NB4 (cell line): ENCODE measurements at places on chromosomes 7 and 10.

DNA sequence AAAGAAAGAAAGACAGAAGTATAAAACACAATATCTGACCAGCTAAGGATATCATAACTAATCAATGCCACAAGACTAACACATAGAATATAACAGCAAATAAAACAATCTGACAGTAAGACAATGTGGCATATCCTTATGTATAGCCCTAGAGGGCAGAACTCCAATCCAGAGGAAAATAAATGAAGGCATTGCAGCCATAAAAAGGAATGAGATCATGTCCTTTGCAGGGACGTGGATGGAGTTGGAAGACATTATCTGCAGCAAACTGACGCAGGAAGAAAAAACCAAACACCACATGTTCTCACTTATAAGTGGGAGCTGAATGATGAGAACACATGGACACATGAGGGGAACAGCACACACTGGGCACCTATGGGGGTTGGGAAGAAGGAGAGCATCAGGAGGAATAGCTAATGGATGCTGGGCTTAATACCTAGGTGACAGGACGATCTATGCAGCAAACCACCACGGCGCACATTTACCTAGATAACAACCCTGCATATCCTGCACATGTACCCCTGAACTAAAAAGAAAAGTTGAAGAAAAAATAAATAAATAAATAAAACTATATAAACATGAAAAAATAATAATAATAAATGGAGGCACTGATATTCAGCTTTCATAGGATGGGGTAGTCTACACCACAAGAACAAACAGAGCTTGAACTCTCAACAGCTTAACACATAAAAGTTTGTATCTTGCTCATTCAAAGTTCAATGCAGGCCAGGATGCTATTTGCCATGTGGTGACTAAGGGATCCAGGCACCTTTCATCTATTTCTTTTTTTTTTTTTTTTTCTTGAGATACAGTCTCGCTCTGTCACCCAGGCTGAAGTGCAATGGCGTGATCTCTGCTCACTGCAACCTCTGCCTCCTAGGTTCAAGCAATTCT is 66.1 kb upstream of the KAT6B start:
- no peak for DNase-seq

DNA sequence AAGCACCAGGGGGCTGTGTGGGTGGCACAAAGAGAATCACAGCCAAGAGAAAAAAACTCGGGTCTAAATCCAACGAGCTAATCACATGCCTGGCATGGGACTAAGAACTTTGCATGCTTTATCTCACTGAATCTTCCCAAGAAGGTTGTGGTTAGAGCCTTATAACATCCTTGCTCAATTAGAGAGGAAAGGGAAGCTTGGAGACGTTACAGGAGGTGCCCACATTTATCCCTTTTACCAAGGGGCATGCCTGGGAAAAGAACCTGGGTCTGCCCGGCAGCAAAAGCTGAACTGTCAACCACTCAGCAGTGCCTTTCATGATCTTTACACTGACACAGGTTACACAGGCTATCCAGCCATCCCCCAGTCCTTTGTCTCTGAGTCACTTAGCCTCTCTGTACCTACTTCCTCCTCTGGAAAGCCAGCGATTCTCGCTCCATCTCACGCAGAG is 190.1 kb downstream of the PRPF18 start:
- DNase-seq = peak; percentile 25

DNA sequence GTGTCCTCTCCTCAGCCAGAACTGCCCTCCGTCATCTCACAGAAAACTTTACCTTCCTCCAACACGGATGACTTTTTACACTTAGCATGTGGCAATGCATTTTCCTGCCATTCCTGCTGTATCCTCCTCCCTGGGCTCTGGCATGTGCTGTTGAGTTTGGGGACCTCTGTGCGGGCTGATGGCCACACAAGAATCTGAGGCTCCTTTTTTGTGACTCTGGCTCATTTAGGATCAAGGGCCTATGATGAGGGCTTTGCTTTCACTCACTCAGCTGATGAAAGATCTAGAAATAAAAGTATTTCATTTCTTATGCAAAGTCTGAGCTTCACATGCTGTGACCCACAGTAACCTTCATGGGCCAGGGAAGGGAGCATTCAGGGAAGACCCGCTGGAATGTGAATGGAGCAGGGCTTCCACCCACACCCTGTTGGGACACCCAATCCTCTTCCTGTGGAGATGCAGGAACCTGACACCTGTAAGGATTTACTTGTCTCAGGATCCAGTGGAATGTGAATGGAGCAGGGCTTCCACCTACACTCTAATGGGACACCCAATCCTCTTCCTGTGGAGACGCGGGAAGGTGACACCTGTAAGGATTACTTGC is 500.3 kb upstream of the MKI67 start:
- DNase-seq = no peak

- DNase-seq = no peak
Observed at GRCh38 chr10:23886355-23886754, 322.6 kb upstream of the KIAA1217 start.

DNA sequence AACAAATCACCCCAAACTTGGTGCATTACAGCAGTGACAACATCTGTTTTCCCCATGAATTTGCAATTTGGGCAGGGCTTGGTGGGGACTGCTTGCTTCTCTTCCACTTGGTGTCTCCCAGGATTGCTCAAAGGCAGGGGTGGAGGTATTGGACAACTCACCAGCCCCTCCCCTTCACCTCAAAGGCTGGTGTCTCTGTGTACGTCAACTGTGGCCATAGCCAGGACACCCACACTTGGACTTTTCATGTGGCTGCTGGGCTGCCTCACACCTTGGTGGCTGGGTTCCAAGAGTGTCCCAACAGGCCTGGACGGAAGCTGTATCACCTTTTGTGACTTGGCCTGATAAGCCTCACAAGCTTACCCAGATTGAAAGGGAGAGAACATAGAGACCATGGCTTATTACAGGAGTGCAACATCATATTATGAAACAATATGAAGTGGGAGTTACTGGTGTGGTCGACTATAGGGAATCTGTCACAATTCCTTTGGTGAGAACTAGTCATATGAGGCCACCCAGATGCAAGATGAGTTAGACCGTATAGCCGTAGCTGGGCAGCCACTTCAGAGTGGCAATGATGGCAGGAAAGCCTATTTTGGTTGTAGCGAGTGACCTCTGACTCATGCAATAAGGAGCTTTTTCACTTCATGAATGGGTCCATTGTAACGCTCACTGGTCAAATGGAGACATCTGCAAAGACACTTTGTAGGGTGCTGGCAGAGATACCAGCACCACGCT is 187.6 kb upstream of the ITGB1 start:
- DNase-seq = no peak

GRCh38 chr7:18647582-18647981 is 152.0 kb downstream of the HDAC9 start:
- DNase-seq = peak; percentile 31

DNA sequence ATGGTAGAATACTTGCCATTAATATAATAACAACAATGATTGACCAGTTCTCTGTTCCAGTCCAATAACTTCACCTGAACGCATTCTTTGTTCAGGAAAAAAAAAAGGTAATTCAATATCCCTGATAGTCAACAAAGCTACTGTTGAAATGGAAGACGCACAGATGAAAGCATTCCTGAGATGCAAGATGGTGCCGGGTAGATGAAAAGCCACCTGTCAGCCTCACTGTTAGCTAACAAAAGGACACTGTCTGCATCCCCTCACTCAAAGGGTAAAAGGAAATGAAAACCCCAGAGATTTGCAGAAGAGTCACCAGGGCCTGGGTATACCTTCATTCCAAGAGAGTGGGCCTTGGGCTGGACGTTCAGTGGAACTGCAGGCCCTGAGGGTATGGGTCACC is 357.4 kb downstream of the PLXNA4 start:
- DNase-seq = no peak

DNA sequence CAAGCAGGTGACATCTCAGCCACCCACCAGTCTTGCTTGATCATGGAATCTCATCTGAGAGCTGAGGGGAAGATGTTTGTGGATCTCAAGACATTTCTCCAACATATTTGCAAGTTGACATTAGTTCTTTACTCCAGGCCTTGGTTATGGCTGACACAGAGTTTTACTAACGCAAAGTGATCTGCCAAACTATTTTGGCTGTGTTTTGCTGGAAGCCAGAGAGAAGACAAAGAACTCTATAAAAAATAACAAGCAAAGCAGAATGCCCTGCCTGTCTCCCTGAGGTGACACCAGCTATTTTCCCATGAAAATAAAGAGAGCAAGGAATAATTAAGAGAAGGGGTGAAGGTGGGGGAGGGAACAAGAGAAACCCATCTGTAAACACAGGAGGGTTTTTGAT is 286.4 kb downstream of the WDR11 start:
- DNase-seq = no peak

DNA sequence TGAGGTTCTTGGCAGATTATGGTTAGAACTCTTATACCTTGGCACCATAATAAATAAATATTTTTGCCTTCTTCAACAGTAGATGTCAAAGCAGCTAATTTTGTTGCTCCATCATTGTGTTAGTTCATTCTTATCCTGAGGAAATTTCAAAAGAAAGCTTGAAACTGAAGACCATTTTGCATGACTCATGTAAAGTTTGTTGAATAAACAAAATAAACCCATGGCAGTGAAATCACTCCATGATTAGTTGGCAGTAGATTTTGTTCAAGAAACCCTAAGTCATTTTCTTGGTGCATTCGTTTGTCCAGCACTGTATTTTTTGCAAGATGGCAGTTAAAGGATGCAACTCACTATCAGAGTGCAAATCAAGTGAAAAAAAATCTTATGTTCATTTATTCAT is 91.6 kb downstream of the HECW1 start:
- no peak for DNase-seq

DNA sequence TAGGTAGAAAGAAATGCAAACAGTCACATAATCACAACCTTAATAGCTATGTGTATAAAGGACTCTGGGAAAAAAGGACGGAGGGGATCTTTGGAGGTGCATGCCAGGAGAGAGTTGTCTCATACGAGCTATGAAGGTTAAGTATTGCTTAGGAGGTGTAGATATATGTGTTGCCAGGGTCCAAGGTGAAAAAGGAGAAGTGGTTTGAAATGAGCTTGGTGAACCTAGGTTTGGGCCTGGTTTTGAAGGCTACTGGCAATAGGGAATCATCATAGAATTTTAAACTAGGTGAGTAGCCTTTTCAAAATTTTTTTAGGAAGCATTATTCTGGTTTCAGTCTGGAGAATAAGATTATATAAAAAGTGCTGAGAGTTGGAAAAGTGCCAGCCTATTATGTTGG is 336.8 kb downstream of the AUTS2 start:
- DNase-seq = peak; percentile 19

DNA sequence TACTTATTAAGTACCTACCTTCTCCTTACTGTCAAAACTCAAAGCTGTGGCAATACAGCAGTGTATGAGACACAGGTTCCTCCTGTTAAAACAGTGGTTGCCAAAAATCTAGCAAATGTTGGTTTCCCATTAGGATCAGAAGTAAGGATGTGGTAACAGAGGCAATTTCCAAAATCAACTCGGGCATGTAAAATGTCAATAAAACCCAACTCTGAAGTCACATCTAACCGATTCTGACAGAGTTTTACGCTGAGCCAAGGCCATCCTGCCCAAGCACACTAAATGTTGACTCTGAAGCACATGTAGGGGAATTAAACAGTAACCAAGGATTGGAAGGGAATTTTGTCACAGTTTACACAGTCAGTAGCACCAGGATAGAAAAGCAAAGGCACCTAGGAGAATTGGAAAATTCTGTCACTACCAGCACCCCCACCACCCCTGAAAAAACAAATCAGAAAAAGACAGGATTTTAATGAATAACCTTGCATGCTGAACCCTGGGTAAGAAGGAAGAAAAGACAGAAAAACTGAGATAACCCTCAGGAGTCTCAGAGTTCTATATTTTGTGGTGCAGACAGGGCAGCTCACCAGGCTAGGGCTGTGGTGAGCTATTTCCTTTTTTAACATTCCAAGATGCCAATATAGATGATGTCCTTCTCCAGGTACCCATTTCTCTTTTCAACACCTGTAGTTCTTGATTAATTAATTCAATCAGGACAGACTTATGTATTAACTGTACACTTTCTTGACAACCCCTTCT is 119.5 kb downstream of the DOCK4 start:
- DNase-seq = no peak

GRCh38 chr10:32077896-32078485 is 21.8 kb upstream of the KIF5B start:
- DNase-seq = no peak

- DNase-seq = no peak
Observed at GRCh38 chr7:47951374-47951773, 3.1 kb upstream of the PKD1L1 start.

GRCh38 chr10:96794836-96795733 is 37.0 kb upstream of the LCOR start:
- peak; percentile 20 for DNase-seq

DNA sequence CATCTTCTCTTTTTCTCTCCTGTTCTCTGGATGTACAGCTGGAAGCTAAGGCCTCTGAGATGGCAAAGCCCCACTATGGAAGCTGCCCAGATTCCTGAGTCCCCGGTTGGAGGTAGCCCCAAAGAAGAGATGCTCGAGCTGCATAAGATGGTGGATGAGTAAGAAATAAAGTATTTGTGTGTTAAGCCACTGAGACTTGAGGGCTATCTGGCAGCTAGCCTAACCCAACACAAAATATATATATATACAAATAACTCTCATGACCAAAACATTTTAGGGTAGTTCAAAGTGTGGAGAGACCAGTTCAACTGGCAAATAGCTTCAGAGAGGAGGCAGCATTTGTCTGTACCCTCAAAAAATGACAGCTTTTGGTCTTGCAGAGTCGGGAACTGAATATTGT is 72.4 kb upstream of the PDE1C start:
- no peak for DNase-seq

DNA sequence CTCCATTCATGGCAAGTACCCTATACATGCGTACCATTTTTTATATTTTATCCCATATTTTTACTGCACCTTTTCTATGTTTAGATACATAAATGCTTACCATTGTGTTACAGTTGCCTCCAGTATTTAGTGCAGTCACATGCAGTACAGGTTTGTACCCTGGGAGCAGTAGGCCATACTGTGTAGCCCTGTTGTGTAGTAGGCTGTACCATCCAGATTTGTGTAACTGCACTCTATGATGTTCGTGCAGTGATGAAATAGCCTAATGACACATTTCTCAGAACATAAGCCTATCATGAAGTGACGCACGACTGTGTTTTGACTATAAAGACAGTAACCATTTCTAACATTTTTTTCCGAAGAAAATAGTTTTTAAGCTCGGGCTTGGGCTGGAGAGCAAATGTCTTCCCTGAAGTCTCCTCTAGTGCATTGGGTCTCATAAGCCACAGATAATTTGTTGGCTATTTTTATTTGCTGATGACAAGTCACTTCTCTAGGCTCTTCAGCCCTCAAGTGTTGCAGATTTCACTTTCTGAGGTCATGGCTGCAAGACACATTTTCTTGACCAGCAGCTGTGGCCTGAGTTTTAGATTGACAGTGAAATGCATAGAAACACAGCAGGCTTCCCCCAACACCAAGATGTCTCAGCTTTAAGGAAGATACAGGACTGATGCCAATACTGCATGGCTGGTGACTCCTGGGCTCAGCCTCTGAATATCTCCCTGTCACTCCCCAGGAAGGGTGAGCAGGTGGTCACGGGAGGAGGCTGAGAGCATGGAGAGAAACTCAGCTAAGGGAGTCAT is 26.9 kb downstream of the EPDR1 start:
- no peak for DNase-seq

DNA sequence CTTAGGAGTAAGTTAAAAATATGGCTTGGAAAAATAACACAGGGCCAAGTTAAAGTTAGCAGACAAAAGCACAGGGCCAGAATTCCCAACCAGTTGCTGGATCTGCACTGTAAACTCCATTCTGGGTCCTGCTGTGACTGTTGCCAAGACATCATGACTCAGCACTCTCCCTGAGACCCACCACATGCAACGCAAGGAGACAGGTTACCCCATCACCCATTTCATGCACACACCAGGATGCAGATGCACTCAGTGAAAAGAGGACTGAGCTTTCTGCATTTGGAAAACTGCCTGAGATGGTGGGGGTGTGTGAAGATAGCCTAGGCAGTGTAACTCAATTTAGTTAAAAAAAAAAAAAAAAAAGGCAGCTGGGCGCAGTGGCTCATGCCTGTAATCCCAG is 97.6 kb upstream of the ZNF438 start:
- DNase-seq = peak; percentile 52
